ENCODE measurements at places on chromosomes 12 and 14.
A peak's percentile ranks its signal among the peaks of the same experiment; 100 is the strongest.

GRCh38 chr14:61899497-61899896, 137.3 kb downstream of the SNAPC1 start:
- DNase-seq: no peak

- DNase-seq: no peak
Measured at GRCh38 chr12:112684742-112685141, 106.8 kb upstream of the RPH3A start.

- DNase-seq: no peak
Measured at GRCh38 chr12:101908395-101908794, 31.0 kb downstream of the DRAM1 start.

DNA sequence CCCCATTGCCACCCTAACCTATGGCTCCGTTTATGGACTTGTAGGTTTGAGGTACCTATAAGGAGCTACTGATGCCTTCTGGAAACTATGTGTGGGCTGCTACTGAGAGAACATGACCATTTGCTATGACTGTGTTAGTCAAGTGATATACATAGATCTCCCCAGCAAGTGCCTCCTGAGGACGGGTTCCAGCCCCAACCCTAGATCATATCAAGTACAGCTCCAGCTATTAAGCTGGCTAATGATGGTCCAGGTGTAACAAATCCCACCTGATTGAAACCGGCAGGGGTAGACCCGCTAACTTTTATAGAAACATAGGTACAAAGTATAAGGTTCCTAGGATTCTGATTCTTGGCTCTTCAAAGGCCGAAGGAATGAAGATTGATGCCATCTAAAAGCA, 23.7 kb downstream of the NINJ2 start:
- DNase-seq: no peak

GRCh38 chr12:7907009-7907408, 29.0 kb downstream of the SLC2A3 start:
- no peak for DNase-seq

DNA sequence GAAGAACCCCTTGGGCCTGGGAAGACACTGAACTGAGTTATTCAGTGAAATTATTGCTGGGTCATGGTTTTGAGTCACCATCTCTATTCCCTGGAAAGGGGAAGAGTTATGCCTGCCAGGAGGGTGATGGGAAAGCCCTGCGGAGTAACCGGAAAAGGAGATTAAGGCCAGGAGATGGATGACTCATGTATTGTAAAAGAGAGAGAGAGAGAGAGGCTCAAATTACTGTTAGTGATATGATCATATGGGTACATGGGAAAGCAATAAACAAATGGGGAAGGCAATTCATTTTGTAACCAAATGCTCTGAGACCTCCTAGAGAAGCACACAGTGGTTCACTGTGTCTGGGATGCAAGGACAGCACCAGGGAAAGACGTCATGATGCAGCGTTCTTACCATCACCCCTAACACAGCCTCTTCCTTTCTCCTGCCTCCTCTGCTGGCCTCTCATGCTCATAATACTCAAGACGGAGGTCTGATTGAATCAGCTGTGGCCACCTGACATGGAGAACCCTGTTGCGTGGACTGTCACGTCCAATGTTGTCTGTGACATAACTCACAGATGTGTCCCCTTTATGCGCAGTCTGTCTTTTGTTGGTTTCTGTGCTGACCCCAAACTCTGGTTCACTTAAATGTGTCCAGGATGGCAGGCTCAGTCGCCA, 243.7 kb downstream of the TMEM132D start:
- DNase-seq: no peak

DNA sequence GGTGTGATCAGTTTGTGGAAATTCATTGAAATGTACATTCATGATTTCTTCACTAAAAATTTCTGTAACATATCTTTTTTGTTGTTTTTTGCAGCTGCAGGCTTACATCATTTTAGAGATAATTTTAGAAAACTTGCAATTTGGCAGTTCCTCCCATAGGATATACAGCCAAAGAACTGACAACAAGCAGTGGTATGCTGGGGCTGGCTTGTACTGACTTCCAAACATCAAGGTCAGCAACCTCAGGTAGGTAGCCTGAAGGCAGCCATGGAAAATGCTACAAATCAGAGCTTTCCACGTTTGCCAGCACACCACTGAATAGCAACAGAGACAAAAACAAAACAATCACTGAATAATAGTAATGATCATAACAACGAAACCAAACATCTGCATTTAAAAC, 21.2 kb downstream of the TRIM9 start:
- no peak for DNase-seq

DNA sequence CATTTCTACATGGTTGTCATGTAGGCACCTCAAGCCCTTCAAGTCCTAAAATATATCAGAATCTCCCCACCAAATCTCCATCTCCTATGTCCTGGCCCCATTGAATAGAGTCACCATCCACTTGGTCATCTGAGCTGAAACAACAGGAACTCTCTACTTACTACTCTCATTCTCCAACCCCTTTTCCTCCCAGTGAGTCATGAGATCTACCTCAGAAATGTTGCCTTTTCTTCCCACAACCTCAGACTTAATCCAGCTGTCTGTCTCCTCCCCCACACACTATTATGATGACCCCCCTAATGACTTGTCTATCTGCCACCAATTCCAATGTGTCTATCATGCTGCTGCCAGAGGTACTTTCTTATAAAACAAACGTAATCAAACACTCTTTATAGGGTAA, 72.3 kb upstream of the TMEM263 start:
- no peak for DNase-seq

DNA sequence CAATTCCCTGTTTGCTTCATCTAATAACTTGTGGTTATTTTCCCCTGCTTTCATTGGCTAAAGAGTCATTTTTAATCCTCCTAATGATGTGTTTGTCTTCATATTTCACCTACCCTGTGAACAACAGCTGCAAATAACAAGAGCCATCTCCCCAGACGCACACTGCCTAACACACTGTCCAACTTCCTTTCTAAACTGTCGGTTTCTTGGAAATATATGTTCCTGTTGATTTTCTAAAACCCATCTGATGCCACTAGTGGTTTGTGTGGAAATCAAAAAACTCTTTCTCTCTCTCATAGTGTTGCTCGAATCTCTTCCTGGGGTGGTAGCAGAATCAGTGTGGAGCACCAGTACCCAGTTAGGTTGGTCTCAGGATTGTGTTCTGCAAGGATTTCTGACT, 226.9 kb downstream of the EPS8 start:
- DNase-seq: no peak

DNA sequence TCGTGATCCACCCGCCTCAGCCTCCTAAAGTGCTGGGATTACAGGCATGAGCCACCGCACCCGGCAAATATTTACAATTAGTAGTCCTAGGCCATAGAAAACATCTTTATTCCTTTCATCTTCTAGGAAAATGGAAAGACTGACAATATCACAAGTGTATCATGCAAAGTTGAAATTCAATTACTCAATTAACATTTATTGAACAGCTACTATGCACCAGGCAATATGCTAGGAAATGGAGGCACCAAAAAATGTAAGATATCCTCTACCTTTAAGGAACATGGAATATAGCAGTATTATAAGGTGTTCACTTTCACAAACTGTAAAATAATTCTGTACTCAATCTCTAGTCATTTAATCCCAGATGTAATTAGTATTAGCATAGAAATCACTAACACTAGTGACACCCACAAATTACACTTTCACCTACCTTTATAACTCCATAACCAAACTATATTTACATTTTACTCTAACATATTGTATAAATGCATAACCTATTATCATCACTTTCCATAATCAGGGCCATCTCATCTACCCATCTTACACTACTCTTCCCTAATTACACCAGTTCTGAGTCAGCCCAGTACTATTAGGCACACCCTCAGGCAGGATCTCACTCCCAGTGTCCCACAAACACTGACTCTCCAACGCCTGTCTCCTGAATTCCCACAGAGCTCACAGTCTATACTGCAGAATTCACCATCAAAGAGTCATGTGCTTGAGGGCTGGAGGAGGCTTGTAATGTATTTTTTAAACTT, 10.4 kb downstream of the CORO1C start:
- no peak for DNase-seq

GRCh38 chr12:129381715-129382114, 522.1 kb downstream of the TMEM132D start:
- DNase-seq: no peak

GRCh38 chr12:83349907-83350611, 663.4 kb downstream of the TMTC2 start:
- no peak for DNase-seq

- DNase-seq: no peak
Measured at GRCh38 chr12:50574601-50575348, 70.0 kb downstream of the DIP2B start.

DNA sequence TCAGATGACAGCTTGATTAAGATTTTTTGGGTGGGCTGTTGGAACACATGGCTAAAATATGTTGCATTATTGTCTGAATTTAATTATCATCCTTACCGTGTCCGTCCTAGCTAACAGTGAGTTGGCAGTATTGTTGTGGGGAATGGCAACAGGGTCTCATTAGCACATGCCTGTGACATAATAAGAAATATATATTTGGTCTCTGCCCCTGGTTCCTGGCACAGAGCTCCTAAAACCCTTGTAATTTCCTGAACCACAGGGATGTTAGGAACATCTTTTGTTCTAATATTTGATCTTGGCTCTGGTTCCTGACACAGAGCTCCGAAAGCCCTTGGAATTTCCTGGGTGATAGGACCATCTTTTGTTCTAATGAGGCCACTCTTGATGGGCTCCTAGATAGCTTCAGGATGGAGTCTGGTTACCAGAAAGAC, 76.0 kb downstream of the SYNE2 start:
- no peak for DNase-seq

- DNase-seq: no peak
Measured at GRCh38 chr12:126404293-126404881, 1339.2 kb downstream of the AACS start.

GRCh38 chr12:47920913-47921312, 16.1 kb upstream of the VDR start:
- no peak for DNase-seq

GRCh38 chr12:107242189-107242588, 148.8 kb upstream of the CRY1 start:
- peak; percentile 53 for DNase-seq

DNA sequence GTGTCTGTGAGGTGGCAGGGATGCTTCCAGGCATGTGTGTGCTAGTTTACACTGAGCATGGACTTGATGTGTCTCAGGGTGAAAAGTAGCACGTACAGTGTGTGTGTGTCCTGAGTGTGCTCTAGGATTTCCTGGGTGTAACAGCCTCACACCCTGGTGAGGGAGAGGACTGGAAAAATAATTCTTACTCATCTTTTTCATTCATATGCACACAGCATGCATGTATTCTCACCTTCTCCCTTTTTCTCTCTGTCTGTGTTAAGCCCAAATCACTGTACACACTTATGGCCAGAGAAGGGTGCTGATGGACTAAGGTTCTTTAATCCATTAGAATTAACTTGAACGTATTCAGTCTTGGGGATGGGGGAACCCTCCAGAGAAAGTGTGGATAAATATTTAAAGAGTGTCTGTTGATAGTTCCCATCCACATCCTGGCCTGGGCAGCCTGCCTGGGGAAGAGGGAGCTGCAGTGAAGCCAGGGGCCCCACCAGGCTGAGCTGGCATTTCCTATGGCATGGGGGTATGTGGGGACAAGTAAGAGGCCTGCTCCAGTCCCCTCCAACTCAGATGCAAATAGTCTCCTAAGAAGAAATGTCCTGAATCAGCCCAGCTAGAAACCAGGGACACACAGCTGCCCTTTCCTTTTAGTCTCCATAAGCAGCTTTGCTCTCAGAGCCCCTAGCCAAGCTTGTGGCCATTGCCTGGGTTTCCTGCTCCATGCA, 1.1 kb upstream of the HOXC8 start:
- DNase-seq: no peak

- DNase-seq: no peak
Measured at GRCh38 chr12:113525066-113525465, 53.4 kb upstream of the LHX5 start.
